ENCODE measurements at places on chromosomes 2 and 18. TPM values are rescaled to one million over a fixed set of nuclear protein-coding genes. Genes with fewer than 3 reads are reported as not detected.

- H3K27me3 ChIP-seq = no peaks in the 10 kb centered on the region
- no peak for DNase-seq
- no peaks in the 10 kb centered on the region for H3K4me1 ChIP-seq
Observed at GRCh38 chr2:212078103-212078502, 460.5 kb downstream of the ERBB4 start.

RAX gene
- not detected for total RNA-seq

GRCh38 chr18:2656237-2656980 is 883 bp downstream of the SMCHD1 start:
- peaks cover 3% of the 10 kb centered on the region for H3K36me3 ChIP-seq
- no peaks in the 10 kb centered on the region for H3K27me3 ChIP-seq

GRCh38 chr2:181552808-181553207 is 95.6 kb downstream of the ITGA4 start:
- no peak overlapping the region for H3K27ac ChIP-seq
- no peak overlapping the region for H3K4me3 ChIP-seq
- H3K27me3 ChIP-seq = no peaks in the 10 kb centered on the region
- DNase-seq = no peak
- no peaks in the 10 kb centered on the region for H3K4me1 ChIP-seq
- no peaks in the 10 kb centered on the region for H3K36me3 ChIP-seq

LIMS4 gene
- total RNA-seq = 3.8 TPM

ANO7 gene
- total RNA-seq = 0.35 TPM

DNA sequence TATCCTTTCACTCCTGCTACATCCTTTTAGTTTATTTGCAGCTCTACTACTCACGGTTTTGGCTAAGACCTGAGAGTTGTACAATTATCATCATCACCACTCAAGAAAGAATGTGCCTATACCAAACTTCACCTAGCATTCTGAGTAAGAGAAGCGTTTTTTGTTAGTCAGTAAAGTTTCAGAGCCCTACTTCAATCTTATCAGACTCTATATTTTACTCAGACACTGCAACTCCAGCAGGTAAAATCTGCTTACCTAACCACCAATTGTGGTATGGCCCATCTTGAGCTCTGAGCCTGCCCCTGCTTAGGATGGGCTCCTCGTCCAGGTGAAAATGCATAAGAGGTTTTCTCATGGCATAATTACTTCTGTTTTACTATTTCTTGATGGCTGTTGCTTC is 37.1 kb downstream of the ICOS start:
- no peaks in the 10 kb centered on the region for H3K36me3 ChIP-seq
- H3K4me1 ChIP-seq = peaks cover 17% of the 10 kb centered on the region
- no peak for DNase-seq
- H3K27ac ChIP-seq = no peak overlapping the region
- no peak overlapping the region for H3K4me3 ChIP-seq
- no peaks in the 10 kb centered on the region for H3K27me3 ChIP-seq

- H3K4me1 ChIP-seq = no peaks in the 10 kb centered on the region
- H3K36me3 ChIP-seq = no peaks in the 10 kb centered on the region
- no peak overlapping the region for H3K27ac ChIP-seq
- no peak overlapping the region for H3K4me3 ChIP-seq
- peak; percentile 63 for DNase-seq
Observed at GRCh38 chr2:65554765-65555591, 122.6 kb upstream of the SPRED2 start.

DNA sequence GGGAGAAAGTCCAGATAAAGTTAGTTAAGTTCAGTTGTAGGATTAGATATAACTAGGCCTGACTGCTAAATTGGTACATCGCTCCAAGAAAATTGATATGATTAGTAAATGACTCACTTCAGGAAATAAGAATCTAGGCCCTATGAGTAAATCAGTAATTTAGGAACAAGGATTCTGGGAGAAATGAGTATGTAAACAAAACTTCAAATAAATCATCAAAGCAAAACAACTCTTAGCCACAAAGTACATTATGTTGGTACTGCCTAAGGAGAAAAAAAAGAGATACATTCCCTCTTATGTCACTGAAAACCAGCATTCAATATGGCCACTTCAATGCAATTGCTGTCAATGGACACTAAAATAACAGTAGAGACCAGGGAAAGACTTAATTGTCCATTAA is 529.1 kb downstream of the ZNF804A start:
- H3K27ac ChIP-seq = no peak overlapping the region
- no peaks in the 10 kb centered on the region for H3K27me3 ChIP-seq
- no peaks in the 10 kb centered on the region for H3K4me1 ChIP-seq
- H3K4me3 ChIP-seq = no peak overlapping the region
- no peak for DNase-seq

GRCh38 chr2:42895134-42895790 is 102.9 kb upstream of the HAAO start:
- no peaks in the 10 kb centered on the region for H3K27me3 ChIP-seq
- no peaks in the 10 kb centered on the region for H3K4me1 ChIP-seq
- no peak overlapping the region for H3K27ac ChIP-seq
- no peak for DNase-seq

LIMS2 gene
- total RNA-seq = 7.7 TPM

DNA sequence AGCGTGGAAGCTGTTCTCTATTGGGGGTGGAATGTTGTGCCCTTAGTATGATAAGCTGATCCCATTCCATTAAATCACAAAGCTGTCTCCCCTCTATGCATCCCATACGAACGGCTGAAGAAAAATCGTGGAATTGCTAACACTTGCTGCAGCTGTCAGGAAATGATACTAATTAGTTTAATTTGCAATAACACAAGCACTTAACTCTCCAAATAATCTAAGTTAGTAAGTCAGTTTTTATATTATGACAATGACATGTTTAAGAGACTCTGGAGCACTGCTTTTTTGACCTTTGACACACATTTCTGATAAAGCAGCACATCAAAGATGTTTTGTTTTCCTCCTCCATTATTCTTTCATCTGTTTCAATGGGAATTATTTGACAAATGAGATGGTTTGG is 123.7 kb upstream of the SATB2 start:
- H3K4me1 ChIP-seq = peaks cover 5% of the 10 kb centered on the region
- H3K36me3 ChIP-seq = no peaks in the 10 kb centered on the region
- peak overlapping the region; percentile 39 for H3K4me3 ChIP-seq
- no peak overlapping the region for H3K27ac ChIP-seq

DNA sequence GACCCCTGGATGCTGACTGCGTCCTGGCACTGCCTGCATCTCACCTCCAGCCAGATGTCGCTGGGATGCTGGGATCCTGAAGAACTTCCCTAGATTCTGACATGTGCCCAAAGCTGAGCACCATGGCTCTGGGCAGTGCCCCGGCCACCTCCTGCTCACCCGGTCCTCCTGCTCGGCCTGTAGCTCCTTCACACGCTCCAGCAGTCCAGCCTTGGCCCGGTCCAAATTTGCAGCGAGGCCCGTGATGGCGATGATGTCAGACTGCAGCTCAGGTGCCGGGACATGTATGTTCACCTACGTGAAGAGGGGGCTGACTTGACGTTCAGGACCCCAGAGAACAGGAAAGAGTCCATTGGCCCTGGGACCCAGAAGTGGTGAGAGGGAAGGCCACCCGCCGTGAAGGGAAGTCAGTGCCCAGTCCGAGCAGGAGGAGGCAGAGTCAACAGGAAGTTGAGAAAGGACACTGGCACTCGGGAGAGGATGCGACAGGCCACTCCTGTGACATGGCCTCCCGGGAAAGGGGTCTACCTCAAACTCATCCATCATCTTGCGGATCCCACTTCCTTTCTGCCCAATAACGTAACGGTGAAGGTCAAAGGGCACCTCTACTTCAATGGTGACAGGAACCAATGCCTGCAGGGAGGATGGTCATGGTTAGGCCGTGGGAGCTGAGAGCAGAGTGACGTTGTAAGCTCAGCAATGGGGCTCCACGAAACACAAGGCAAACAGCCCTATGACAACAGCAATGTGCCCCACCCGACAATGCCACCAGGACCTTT is 46.7 kb downstream of the ANO7 start:
- no peak overlapping the region for H3K4me3 ChIP-seq
- no peak for DNase-seq
- peaks cover 95% of the 10 kb centered on the region for H3K36me3 ChIP-seq
- H3K27ac ChIP-seq = no peak overlapping the region
- H3K4me1 ChIP-seq = no peaks in the 10 kb centered on the region
- no peaks in the 10 kb centered on the region for H3K27me3 ChIP-seq

DNA sequence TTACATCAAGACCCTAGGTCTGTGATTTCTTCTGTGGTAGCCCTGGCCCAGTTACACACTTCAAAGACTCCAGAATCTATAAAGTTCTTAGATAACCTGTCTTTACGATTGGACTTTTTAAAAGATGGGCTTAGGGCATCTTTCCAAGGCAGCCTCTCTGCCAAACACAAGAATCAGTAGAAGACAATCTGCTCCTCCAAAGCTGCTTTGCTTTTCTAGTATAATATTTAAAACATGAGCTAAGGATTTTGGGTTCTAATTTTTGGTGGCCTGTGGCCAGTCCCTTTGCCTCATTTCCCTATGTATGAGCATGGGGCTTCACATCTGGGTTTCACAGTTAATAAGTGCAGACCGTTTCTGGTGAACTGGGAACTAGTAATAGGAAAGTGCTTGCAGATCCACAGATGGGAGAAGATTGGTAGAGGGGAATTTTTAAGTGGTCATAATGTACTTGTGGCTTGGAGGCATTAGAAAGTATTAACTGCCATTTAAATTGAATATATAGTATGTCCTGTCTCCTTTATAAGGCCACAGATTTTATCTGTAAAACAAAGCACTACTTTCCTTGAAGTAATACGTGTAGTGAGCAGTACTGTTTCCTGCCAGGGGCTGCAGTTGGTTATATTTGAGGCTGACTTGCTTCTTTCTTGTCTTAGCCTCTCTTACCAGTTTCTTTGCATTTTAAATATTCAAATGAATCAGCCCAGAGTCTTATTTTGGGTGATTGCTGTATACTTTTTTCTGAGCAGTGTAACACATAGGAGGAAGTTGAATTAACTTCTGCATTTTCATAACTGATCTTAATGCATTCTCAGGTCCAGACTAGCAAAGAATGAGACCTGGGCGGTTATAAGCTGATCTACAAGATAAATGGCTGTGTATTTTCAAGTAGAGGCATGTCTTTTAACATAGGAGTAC is 1.5 kb downstream of the ARPC2 start:
- peak overlapping the region; percentile 99 for H3K4me3 ChIP-seq
- peak overlapping the region; percentile 89 for H3K27ac ChIP-seq
- H3K27me3 ChIP-seq = no peaks in the 10 kb centered on the region
- H3K4me1 ChIP-seq = peaks cover 23% of the 10 kb centered on the region
- H3K36me3 ChIP-seq = peaks cover 2% of the 10 kb centered on the region

DES gene
- 2,854 TPM for total RNA-seq

SMAD2 gene
- 91.8 TPM for total RNA-seq

CFC1 gene
- total RNA-seq = not detected
